Progenitor cell of endocrine pancreas (in vitro differentiated cells): ENCODE measurements at places on chromosomes 7 and 10.

GRCh38 chr10:97689559-97690020 lies 2.5 kb upstream of the AVPI1 start:
- no peaks in the 10 kb centered on the region for H3K36me3 ChIP-seq
- no peak overlapping the region for H3K27ac ChIP-seq
- DNase-seq: no peak

- H3K36me3 ChIP-seq: no peaks in the 10 kb centered on the region
- no peak overlapping the region for H3K4me3 ChIP-seq
- H3K4me1 ChIP-seq: peaks cover 11% of the 10 kb centered on the region
- peaks cover 16% of the 10 kb centered on the region for H3K27me3 ChIP-seq
Observed at GRCh38 chr10:78472551-78472890, 438.9 kb downstream of the RPS24 start.

DNA sequence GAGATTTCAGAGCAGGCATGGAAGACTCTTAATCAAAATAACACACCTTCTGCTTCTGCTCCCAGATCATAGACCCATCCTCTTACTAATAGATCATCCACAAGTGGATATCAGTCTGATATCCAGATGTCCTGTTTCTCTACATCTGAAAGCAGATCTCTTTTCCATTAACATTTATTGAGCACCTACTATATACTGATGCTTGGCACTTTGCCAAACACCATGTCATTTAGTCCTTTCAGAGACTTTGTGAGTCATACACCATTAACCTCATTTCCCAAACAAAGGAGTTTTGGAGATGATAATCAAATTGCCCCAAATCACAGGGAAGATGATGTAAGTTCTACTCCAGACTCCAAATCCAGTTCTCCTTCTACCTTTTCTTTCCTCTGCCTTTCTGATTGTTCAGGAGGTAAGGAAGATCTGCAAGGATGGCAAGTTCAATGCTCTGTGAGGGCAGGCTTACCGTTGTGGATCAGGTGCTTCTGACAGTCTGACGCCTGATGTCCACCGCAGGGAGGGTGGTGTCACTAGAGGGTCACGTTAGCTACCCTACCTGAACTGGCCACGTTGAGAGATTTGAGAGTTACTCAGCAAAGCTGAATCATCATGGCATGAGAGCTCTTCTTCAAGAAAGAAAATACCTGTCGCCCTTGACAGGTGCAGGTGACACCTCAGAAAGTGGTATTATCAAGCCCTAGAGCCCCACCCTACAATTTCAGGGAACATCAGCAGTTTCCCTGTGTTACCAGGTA lies 269.6 kb upstream of the ZMIZ1 start:
- H3K4me3 ChIP-seq: no peak overlapping the region
- H3K27me3 ChIP-seq: peaks cover 43% of the 10 kb centered on the region
- no peaks in the 10 kb centered on the region for H3K36me3 ChIP-seq
- H3K4me1 ChIP-seq: no peaks in the 10 kb centered on the region
- DNase-seq: no peak
- H3K27ac ChIP-seq: no peak overlapping the region

DNA sequence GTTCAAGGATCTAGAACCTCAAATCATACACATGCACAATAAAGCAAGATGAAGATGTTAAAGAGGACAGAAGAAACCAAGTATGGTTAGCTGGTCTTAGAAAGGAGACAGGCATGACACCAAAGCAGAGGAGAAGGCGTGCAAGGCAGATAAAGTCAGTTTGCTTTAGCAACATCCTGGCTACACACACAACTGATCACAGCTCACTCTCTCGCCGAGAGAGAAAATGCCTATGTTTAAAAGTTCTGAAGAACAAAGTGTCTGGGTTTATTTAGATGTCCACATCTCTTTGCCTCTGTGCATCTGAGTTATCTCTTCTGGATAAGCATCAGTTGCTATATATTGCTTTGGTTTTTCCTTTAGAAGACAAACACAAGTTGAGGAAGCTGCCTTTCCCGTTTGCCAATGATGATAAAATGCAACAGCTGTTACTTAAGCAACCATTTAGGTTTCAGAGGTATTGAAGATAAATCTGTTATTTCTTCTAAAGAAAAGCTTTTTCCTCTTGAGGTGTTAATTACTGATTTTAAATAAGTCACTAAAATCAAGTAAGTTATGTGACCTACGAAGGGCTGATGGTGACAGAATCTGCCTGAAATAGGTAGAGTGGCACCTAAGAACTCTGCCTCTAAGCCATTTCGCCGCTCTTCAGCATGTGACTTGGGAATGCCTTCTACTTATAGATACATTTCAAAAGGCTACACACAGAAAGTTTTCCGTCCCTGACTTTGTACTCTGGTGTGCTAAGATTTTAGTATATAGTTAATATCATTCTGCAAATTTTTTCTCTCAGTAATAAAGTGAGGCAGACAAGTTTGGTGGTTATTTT lies 146.2 kb upstream of the ASAH2 start:
- no peaks in the 10 kb centered on the region for H3K27me3 ChIP-seq
- peaks cover 1% of the 10 kb centered on the region for H3K4me1 ChIP-seq
- H3K27ac ChIP-seq: no peak overlapping the region
- H3K4me3 ChIP-seq: no peak overlapping the region

DNA sequence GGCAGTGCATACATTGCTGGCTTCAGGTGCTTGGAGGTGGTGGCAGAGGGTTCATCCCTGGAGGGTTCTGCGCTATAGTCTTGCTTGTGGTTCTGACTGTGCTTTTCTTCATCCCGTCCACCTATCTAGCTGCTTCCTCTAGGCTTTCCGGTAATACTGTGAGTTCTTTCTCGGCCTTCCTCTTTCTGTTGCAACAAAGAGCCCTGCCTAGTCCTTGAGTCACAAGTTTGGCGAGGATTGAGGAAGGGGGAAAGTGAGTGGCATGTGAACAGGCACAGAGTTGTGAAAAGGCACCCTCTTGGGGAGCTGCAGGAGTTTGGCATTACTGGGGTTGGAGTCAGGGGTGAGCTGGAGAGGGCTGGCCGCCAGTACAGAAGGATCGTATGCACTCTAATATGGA lies 123.0 kb downstream of the SH2D4B start:
- H3K27ac ChIP-seq: no peak overlapping the region
- H3K4me1 ChIP-seq: peaks cover 18% of the 10 kb centered on the region
- no peaks in the 10 kb centered on the region for H3K36me3 ChIP-seq
- no peak overlapping the region for H3K4me3 ChIP-seq
- H3K27me3 ChIP-seq: no peaks in the 10 kb centered on the region

DNA sequence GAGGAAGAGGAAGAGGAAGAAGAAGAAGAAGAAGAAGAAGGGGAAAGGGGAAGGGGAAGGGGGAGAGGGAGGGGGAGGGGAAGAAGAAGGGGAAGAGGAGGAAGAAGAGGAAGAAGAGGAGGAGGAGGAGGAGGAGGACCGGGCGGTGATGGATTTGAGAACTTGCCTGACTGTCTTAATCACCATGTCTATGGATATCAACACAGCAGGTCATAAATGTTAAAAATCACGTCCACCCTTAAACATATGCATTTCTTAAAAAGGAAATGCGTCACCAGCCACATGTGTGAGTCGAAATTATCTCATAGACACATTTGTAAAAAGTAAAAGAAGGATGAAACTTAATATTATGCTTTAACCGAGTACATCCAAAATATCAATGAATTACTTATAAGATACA lies 42.1 kb upstream of the INSIG1 start:
- no peak for DNase-seq
- no peaks in the 10 kb centered on the region for H3K36me3 ChIP-seq
- H3K4me1 ChIP-seq: no peaks in the 10 kb centered on the region

DNA sequence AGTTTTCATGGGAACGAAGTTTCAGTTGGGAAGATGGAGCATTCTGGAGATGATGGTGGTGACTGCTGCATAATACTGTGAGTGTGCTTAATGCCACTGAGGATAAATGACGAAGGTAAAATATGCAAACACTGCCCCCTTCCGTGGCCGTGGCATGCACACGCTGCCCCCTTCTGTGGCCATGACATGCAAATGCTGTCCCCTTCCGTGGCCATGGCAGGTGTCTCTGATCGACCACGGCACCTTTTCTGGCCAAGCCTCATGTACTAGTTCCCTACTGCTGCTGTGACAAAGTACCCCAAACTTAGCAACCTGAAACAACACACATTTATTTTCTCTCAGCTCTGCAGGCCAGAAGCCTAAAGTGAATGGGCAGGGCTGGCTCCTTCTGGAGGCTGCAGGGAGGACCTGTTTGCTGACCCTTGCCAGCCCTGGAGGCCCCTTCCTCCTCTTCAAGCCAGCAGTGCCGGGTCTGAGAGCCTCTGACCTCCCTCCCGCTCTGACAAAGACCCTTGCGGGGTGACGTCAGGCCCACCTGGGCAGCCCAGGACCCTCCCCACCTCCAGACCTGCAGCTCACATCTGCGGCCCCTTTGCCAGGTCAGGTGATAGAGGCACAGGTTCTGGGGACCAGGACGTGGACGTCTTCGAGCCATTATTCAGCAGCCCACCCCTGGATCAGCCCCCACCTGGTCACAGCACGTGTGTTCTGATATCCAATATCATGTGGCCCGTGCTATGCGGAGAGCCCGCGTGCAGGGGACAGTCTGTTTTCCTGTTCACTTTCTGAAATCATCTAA lies 82.0 kb downstream of the MICALL2 start:
- DNase-seq: no peak
- no peak overlapping the region for H3K27ac ChIP-seq
- H3K27me3 ChIP-seq: peaks cover 46% of the 10 kb centered on the region
- H3K4me3 ChIP-seq: no peak overlapping the region

DNA sequence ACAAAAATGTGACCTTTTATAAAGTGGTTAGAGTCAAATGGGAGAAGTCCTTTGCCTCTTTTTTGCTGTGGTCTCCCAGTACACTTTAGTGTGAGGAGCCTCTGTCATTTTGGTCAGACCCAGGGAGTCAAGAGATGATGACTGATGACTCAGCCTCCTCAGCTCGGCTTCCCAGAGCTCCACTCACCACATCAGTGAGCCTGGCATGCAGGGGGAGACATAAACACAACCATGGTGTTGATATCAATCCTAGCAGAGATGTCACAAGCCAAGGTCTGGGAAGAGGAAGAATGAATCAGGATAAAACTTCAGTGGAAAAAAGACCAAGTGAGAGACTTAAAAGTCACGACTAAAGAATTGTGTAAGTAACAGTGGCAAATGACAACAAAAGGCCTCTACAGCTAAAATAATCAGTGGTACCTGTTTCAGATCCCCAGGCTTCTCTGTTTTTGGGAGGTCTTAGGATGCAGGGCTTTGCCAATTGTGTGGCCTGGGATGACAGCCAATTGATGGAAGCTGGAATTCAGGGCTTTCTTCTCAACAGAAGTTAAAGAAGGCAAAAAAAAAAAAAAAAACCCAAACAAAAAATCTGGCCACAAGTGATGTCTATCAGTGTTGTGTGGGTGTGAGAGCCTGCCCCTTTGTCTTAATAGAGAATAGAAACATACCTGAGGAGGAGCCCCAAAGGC lies 50.2 kb downstream of the TFAM start:
- H3K4me1 ChIP-seq: no peaks in the 10 kb centered on the region
- no peaks in the 10 kb centered on the region for H3K27me3 ChIP-seq
- no peak for DNase-seq
- H3K36me3 ChIP-seq: no peaks in the 10 kb centered on the region

DNA sequence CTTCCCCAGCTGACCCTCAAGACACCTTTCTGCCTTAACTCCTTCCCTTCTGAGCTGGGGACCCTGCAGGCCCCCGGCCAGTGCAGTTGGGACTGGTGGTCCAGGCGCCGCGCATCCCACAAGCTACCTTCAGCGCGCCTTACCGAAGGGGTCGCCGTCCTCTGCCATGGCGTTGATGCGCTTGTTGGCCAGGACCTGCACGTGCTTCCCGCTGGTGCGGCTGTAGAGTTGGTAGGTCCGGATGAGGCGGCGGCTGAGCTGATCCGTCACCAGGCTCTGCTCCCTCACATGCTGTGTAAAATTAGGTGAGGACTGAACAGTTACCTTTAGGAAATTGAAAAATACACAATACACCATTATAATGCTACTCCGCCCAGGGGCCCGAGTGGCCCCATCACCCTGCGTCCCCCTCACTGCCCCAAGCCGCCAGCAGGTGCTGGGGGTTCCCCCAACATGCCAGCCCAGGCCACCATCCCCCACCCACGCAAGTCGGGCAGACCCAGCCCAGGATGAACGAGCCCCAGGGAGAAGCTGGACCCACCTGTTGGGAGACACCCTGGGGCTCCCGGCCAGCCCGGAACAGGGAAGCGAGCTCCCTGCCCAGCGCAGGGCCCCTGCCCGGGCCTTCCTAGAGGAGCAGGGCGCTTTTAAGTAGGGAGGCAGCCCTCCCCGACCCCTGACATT lies 1.2 kb downstream of the FGF8 start:
- H3K36me3 ChIP-seq: no peaks in the 10 kb centered on the region
- H3K4me3 ChIP-seq: peak overlapping the region; percentile 50
- no peak overlapping the region for H3K27ac ChIP-seq
- no peak for DNase-seq

DNA sequence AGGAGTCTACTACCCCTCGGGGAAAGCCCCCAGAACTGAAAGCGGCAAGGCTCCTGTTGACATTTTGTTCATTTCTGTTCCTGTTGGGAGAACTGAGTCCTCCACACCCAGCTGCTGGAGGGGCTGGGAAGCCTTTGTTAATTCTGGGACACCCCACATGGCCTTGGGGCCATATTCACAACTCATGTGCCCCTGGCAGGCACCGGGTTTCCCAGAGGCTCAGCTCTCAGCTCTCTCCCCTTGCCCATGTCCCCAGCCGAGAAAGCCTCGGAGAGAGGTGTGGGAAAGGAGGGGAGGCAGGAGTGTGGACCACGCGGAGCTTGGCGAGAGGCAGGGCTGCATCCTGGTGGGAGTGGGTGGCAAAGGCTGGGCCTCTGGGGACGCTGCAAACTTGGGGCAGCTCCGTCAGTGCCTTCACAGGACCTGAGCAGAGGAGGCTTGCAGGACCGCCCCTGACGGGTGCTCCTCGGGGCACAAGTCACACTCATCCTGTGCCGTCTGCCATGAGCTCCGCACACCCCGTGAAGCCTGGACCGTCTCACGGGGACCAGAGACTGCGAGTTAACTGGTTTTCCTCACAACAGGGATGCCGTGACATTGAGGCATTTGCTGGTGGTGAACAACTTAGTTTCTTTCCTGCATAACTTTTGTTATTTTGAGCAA lies 140.9 kb downstream of the DNAJB6 start:
- no peaks in the 10 kb centered on the region for H3K4me1 ChIP-seq
- DNase-seq: no peak
- H3K27ac ChIP-seq: no peak overlapping the region
- no peak overlapping the region for H3K4me3 ChIP-seq

- no peak overlapping the region for H3K4me3 ChIP-seq
- no peak overlapping the region for H3K27ac ChIP-seq
- no peak for DNase-seq
Observed at GRCh38 chr10:110754375-110755105, 110.4 kb downstream of the RBM20 start.
